ENCODE measurements at places on chromosomes 16 and 17.

DNA sequence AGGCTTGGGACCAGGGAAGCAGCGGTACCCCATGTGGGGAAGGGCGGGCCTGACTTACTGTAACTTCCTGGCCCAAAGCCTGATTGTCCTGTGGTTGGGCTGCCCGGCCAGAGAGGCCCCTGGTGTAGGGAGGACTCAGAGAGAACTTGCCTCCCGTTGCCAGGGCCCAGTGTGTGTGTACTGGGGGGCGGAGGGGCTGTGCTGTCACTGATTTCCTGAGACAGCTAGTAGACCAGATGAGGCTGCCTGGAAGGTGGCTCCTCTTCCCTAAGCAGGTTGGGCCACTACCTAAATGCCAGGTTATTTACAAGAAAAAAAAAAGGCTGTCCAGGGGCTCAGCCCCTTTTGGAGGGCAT, 16.7 kb downstream of the SOCS3 start:
- DNase-seq, result peak; percentile 91

GRCh38 chr17:514584-514983, 162.0 kb upstream of the RPH3AL start:
- no peak for DNase-seq

DNA sequence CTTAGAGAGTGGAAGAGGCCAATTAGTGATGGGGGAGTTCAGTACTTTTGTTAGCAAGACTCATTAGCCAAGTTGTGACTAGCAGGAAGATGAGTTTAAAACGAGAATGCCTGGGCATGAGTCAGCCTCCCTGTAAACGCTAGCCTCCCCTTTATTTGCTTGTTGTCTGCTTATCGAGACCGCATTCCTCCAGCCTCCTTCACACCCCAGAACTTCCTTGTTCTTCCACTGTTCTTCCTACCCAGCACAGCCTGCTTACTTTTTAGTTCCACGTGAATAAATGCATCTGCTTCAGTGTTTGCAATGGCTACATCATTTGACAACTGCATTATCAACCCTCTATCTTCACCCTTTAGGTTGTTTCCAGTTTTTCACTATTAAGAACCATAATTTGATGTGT, 20.2 kb upstream of the OR3A1 start:
- no peak for DNase-seq

GRCh38 chr17:38595892-38596291, 9.9 kb downstream of the SRCIN1 start:
- DNase-seq, result no peak

- DNase-seq, result no peak
Observed at GRCh38 chr16:49931916-49932315, 76.0 kb upstream of the ZNF423 start.

- no peak for DNase-seq
Observed at GRCh38 chr17:43994272-43995149, 9.9 kb upstream of the NAGS start.

DNA sequence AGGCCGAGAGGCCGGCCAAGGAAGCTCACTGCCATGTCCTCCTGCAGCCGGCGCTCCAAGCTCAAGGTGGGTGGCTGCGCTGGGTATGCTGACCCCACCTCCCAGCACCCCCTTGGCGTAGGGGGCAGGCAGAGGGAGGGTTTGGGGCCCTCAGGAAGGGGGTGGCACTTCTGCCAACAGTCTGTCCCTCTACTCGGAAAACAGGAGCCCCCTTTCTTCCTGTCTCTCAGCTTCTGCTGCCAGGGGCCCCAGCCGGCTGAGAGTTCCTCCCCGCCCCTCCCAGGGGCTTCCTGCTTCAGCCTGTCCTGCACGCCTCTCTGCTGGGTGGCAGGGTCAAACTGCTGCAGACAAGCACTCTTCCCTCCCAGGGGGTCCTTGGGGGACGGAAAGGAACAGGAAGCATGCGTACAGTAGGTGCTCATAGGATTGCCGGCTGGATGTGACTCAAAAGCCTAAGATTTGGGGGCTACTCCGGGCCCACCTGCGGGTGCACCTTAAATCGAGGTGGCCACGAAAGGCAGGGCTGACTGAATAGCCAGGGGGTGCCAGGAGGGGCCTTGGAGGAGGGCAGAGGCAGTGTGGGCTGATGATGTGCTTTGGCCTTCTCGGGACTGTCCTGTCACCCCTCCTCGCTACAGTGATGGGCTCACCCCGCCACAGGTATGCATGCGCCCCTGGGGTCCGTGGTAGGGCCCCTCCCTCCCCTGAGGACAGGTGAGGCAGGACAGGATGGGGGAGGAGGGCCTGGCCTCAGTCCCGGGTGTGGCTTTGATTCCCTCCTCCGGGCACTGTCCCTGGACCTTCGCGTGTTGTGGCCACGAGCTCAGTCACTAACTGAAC, 4.0 kb downstream of the CBX2 start:
- DNase-seq, result no peak

GRCh38 chr17:38850374-38850773, 3.1 kb downstream of the RPL23 start:
- no peak for DNase-seq

DNA sequence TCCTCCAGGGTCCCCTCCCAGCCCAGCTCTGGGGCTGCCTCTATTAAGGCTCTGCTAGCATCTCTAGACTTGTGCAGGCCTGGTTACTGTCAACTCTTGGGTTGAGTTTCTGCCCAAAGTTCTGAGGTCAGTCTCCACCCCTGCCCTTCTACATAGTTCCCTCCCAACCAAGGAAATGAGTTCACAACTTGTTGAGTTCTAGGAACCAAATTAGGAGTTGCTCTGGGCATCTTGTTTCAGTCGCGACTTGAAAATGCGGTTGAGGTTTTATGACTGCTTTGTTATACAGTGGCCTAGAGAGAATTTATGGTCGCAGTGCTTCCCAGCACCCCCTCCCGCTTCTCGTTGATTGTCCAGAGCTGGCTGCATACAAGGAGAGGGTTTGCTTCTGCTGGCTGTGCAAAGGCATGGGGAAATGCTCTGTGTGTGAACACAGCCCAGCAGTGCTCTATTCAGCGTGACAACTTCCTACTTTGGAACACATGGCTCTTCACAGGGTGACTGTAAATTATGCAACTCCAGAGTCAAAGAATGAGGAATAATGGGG, 20.2 kb downstream of the GNAO1 start:
- no peak for DNase-seq

GRCh38 chr16:65305266-65305959, 183.6 kb upstream of the CDH11 start:
- DNase-seq, result no peak

GRCh38 chr16:84511180-84511800, 6.8 kb upstream of the MEAK7 start:
- DNase-seq, result peak; percentile 53

DNA sequence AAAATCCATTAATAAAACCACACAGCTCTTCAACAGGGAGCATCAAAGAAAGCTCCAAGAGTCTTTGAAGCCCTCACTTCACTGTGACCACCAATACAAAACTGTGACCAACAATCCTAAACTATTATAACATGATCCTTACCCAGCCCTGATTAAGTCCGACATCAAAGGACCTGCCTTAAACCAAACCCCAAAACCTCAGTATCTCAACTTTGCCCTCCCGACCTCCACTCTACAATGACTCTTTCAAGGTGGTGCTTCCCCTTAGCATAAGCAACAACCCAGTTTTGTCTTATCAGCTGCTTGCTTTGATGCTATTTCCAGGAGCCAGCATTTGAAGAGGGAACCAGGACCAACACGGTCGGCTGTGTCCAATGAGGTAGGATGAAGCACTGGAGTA, 8.5 kb upstream of the PRSS22 start:
- DNase-seq, result no peak

DNA sequence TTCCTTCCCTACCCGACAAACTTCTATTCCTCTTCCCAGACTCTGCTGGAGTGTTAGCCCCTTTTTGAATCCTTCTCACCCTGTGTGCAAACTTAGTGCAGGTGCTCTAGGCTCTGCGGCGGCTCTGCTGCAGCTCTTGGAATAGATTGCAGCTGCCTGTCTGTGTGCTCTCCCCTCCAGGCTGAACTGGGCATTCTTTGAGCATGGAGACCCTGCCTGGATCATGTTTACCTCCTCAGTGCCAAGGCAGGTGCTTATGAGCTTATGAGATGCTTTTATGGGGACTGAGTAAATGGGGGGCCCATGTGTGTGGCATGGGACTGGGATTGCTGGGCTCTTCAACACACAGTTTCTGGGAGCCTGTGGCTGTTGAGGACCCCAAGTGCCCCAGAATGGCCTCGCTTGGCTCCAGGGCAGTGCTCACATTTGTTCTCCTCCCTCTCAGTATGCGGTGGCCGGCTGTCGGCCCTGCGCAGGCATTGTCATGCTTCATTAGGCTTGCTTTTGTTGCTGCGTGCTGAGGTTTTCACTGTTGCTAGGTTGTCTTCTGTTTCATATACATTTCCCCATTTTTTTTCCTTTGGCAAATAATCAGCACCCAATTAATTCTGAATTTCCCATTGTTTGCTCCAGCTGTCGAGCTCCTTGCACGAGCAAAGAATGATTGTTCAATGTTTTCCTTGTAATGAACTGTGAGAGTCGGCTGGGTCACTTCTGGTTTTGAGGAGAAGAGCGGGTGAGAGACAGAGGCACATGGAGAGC, 185.5 kb upstream of the NLRP1 start:
- DNase-seq, result peak; percentile 35

DNA sequence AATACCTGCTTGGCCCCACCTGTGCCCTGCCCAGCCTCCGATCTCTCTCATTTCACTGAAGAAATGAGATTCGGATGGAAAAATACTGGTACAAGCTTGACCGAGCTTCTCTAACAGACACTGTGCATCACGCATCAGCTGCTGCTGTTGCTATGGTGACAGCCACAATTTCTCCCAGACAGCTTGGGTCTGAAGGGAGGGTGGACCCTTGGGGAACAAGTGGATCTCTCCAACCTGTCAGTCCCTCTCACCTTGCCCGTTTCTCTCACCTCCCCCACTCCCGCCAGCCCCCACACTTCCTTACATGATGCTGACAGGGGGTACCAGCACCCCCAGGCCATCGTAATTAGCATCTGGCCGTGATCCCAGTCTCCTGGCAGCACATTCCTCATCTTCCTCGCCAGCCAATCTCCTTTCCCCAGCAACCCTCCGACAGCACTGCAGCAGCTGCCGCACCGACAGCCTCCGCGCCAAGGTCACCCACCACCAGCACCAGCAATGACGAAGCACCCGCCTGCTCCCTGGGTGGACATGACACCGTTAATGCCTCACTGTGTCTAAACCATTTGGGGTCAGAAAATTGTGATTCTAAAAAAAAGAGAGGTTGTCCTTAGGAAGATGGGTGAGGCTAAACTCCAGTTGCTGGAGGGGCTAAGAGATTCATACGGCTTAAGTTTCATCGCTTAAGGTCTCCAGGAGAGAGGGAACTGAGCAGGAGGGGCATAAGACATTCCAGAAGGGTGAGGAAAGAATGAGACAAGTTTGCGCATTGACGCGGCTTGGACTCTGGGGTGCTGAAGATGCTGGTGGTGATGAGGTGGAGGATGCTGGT, 58.6 kb upstream of the TNRC6A start:
- peak; percentile 90 for DNase-seq

GRCh38 chr17:74490716-74491115, 24.3 kb downstream of the CD300A start:
- no peak for DNase-seq

DNA sequence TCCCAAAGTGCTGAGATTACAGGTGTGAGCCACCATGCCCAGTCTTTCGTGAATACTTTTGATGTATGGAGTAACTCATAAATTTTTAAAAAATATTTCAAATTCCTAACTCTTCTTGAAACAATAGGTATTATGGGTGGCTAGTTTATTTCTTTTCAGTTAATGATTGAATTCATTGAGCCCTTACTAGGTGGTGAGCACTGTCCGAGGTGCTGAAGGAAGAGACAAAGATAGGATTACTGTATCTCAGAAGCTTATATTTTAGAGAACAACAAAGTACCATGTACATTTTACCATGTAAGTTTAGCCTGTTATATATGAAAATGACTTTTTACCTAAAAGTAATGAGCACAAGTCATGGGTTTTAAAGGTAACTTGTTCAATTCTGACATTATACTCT, 418.3 kb downstream of the NPIPA7 start:
- no peak for DNase-seq

DNA sequence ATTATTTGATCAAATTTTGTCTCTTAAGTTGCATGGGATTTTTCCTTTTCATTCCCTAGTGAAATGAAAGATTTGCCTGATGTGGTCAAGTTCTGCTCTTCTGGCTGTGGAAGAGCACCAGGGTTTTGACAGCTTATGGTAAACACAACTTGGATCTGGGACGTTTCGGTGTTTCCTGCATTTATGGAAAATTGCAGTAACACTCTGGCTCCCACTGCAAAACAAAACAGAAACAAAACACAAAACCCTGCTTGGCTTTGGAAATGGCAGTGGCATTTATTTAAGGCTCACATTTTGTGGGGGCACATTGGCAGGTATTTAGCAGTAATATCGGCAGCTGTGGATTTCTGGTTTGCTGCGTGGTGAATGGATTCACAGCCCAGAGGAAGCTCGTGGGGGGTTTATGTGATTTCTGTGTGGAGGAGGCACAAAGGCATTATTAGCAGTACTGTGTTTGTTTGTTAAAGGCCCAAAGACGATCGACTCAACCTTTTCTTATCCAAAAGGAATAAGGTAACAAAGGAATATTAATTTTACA, 377.8 kb downstream of the SNX29 start:
- DNase-seq, result no peak

GRCh38 chr16:85190572-85190971, 78.3 kb upstream of the CIBAR2 start:
- DNase-seq, result no peak

DNA sequence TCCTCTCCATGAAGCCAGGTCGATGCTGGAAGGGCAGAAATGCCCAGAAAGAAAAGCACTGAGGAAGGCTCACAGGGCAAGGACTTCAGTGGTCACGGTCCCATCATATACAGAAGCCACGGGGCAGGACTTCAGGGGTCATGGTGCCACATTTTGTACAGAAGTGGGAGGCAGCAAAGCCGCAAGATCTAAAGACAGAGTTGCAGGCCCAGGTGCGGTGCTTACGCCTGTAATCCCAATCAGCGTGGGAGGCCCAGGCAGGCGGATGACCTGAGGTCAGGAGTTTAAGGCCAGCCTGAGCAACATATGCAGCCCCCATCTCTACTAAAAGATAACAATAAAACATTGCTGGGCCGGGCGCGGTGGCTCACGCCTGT, 96.0 kb downstream of the NXN start:
- DNase-seq, result no peak

GRCh38 chr16:56518425-56518824, 1.4 kb downstream of the BBS2 start:
- no peak for DNase-seq

- DNase-seq, result no peak
Observed at GRCh38 chr17:67285360-67285759, 40.4 kb upstream of the HELZ start.

All from astrocyte (in vitro differentiated cells and primary cell).